Femur (tissue), 1 donor: ENCODE measurements at places on chromosomes 5 and 9.
A peak's percentile ranks its signal among the peaks of the same experiment; 100 is the strongest.

DNA sequence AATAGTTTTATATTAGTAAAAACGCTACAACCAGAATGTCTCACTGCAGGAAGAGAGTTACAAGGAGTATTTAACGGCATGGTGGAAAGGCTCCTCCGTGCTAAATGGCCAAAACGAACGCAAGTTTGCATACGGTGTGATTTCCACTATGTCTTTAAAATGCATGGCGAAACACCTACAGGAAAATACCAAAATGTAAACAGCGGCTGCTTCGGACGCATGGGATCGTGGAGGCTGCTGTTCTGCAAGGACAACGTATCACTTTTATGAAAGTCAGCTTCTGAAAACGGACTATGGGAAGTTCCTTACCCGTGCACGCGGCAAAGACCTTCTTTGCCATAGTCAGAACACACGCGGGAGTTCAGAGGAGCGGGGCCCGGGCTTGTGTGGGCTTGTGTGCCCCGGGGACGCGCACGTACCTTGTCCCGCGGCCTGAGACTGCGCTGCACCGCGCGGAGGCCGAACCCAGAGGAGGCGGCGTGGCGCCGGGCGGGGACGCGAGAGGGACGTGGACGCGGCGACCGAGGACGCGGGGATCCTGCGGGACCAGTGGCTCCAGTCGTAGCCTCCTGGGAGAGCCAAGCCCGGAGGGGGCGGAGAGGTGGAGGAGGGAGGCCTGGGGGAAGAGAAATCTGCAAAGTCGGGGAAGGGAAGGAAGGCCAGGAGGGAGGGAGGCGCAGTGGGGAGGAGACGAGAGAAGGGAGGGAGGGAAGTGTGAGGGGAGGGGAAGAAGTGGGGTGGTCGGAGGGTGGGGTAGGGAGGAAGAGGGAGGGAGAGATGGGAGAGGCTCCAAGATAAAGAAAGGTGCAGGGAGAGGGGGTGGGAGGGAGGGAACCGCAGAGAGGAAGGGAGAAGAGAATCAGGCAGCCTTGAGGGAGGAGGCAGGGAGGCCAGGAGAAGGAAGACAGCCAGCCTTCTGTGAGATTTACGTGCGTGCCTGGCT is at the start of gene CMBL:
Gene CMBL, minus strand, starts transcription at position 697 of the 943 bp plus-strand sequence. CDS start 17,140 bp downstream, outside the sequence.
- DNase-seq, result peak; percentile 51

DNA sequence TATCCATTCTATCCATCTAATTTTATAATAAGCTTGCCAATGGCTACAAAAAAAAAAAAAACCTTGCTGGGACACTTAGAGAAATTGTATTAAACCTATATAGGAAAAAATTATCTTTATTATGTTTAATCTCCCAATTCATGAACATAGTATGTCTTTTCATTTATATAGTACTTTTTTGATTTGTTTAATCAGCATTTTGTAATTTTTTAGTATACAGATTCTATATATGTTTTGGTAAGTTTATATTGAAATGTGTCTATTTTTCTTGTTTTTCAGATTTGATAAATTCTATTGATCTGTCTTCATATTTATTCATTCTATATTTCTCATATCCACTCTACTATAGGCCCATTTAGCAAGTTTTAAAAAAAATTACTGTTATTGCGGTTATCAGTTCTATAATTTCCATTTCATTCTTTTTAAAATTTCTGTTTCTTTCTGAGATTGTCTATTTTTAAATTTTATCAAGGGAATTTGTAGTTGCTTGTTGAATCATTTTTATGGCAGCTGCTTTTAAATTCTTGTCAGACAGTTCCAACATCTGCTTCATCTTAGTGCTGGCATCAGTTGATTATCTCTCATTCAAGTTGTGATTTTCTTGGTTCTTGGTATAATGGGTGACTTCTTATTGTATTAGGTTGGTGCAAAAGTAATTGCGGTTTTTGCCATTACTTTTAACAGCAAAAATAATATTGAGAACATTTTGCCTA is 170.1 kb upstream of the S1PR3 start:
- no peak for DNase-seq

- DNase-seq, result no peak
Observed at GRCh38 chr9:105050296-105050695, 122.3 kb upstream of the ABCA1 start.

- no peak for DNase-seq
Observed at GRCh38 chr9:90964101-90965020, 162.7 kb downstream of the SYK start.

DNA sequence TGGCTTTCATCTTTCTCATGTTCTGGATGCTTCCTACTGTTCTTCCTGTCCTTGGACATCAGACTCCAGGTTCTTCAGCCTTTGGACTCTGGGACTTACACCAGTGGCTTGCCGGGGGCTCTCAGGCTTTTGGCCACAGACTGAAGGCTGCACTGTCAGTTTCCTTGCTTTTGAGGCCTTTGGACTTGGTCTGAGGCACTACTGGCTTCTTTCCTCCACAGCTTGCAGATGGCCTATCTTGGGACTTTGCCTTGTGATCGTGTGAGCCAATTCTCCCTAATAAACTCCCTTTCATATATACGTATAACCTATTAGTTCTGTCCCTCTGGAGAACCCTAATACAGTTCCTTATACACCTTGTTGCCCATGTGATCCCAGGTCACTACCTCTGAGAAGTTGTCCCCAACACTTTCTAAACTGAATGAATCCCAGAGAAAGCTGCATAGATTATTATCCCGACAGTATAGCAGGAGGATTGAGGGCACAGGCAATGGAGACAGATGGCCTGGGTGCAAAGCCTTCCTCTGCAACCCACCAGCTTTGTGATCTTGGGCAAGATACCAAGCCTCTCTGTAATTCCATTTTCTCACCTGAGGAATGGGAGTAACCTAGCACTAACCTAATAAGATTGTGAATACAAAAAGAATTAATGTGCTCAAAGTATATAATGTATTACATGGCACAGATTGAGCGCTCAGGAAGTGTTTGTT is 449.6 kb upstream of the BRINP1 start:
- DNase-seq, result no peak

GRCh38 chr5:160082614-160083500 is 36.4 kb downstream of the PWWP2A start:
- DNase-seq, result peak; percentile 28

DNA sequence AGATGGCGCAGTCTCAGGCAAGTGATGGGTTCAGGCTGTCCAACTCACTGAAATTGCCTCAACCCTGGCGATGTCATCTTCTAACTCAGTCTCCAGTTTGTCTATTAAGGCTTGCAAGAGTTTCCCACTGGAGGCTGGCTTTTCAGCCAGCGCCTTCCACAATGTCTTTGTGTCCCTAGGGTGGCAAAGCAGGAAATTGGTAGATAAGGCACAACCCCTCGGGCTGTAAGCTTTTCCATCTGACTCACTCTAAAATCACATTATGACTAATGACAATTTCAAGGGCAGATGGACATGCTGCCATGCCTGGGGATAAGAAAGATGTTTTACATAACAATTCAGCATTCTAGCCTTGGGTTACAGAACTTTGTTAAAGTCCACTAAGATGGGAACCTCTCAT is 61.9 kb downstream of the MROH2B start:
- no peak for DNase-seq

DNA sequence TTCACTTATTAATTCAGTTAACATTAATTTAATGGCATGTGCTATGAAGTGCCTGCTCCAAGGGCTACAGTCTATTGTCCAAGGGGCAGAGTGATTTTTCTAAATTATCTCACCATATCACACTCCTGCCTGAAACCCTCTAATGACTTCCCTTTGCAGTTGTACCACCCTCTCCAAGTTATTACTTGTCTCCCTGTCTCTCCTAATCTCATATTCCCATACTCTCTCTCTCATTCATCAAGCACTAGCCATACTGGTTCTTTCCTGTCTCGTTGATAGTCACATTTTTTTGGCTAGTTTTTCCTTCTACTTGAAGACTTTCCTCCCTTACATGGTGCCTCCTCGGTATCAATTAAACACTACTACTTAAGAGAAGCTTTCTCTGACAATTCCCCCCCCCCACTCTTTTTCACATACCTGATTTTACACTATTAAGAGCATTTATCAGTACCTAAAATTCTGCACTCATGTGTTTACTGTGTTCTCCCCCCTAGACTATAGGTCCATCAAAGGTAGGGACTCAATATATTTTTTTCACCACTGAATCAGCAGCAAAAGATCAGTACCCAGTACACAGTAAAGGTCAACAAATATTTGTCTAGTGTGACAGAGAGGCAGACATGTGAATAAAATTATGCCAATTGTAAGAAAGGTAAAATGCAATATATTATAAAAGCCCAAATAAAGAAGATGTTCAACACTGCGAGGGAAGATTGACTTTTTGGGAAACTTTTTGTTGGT is 19.0 kb downstream of the RICTOR start:
- DNase-seq, result no peak

- DNase-seq, result no peak
Observed at GRCh38 chr5:174844971-174845370, 120.6 kb downstream of the MSX2 start.

GRCh38 chr5:143434261-143435209 is 31.0 kb upstream of the NR3C1 start:
- no peak for DNase-seq

GRCh38 chr9:70880535-70880934 is 240.9 kb downstream of the TRPM3 start:
- DNase-seq, result no peak

- no peak for DNase-seq
Observed at GRCh38 chr5:72133212-72133990, 26.1 kb downstream of the MAP1B start.

DNA sequence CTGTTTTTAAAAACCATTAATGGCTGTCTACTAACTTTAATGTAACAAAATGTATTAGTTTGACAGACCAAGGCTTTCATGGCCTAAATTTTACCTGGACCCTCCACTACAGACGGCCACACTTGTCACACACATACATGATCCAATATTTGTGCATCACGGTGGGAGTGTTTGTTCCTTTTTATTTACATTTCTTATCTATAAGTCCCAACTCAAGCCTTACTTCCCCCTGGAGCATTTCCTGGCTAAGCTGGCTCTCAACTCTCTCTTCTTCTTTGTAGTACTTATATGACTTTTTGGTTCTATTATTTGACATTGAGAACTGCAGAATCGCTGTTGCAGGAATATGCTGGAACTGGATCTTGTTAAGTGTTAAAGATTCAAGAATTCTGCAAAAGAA is 534.4 kb downstream of the RAB3C start:
- no peak for DNase-seq

DNA sequence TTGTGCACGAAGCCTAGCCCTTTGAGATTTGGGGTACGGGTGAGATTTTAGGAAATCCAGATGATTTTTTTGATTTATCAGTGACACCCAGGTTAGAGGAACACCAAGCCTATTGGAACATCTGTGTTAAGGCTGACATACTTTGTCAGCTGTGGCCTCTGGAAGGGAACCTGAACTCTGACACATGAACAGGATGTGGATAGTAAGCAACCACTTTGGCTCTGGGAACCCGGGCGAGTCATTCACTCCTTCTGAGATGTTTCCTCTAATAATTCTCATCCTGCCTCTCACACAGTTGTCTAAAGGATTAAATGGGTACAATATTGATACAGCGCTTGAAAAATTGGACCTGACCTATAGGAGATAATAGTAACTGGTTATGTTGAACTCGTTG is 67.8 kb downstream of the FGF1 start:
- no peak for DNase-seq

DNA sequence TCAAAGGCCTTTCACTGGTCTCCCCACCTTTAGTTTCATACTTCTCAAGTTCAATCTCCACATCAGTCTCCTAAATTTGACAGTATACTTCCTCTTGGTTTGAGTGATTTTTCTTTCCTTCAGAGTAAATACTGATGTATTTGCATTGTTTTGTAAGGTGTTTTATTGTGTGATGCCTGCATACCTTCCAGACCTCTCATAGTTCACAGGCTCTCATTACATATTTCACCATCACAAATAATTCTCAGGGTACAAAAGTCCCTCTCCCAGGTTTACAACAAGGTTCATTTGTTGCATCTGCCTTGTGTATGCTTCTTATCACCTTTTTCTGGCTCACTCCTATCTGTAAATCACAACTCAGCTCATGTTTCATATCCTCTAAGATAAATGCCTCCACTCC is 22.2 kb upstream of the TUSC1 start:
- no peak for DNase-seq

GRCh38 chr9:79559495-79560181 is 12.1 kb upstream of the TLE4 start:
- DNase-seq, result no peak

GRCh38 chr9:133107961-133108793 is 12.9 kb downstream of the RALGDS start:
- no peak for DNase-seq
